Central memory CD4-positive, alpha-beta T cell (primary cell): ENCODE measurements at places on chromosomes 2 and 18.

DNA sequence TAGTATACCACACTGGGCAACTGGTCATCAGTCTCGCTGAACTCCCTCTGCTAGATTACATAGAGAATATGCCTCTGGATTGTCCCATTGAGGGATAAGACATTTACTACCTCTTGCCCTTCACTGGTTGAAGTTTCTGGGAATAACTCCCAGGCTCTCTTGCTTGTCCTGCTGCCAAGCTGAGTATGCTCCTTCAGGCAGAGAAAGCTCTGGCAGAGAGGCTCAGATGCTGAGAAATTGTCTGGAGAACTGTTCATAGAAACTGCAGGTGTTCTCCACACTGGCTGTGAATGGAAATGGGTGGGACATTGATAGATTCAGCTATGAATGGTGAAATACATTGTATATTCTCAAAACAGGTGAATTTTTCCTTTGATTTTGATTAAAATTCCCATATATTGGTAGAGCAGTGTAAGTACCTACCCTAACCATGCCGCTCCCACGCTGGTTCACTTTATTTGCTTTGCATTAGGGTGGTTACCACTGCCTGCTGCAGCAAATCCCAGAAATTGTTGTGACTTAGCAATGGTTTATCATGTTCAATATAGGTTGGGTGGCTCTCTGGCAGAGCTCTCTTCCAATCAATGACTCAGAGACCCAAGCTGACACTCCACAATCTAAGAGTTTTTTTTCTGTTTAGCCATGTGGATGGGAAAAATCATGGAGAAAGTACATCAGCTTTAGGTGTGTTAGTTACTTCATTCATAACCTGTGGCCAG, 36.7 kb downstream of the FAM117B start:
- DNase-seq: no peak

- no peak for DNase-seq
Observed at GRCh38 chr18:24741965-24742724, 281.7 kb downstream of the HRH4 start.

- DNase-seq: no peak
Observed at GRCh38 chr18:12026562-12026961, 45.3 kb downstream of the IMPA2 start.

GRCh38 chr2:55099878-55100820, 49.9 kb upstream of the RTN4 start:
- no peak for DNase-seq

GRCh38 chr2:64657411-64657810, 3.7 kb upstream of the SERTAD2 start:
- DNase-seq: no peak

DNA sequence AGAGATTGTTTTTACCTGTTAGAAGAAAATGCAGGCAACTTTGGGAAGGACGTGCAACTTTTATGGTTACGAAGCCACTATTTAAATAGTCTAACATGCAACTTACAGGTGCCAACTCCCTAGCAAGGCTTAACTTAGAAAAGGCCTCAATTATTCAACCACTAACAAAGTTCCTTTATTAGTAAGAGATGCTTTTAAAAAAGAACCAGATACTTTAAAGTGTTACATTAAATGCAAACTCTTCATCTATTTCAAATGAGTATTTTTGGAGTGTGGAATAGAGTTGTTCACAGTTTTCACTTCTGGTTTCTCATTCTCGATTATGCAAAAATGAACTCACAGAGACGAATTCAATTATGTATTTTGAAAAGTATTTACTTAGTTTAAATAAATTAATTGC, 51.7 kb downstream of the PELI1 start:
- DNase-seq: no peak

GRCh38 chr2:239961662-239962613, 63.2 kb downstream of the NDUFA10 start:
- no peak for DNase-seq

DNA sequence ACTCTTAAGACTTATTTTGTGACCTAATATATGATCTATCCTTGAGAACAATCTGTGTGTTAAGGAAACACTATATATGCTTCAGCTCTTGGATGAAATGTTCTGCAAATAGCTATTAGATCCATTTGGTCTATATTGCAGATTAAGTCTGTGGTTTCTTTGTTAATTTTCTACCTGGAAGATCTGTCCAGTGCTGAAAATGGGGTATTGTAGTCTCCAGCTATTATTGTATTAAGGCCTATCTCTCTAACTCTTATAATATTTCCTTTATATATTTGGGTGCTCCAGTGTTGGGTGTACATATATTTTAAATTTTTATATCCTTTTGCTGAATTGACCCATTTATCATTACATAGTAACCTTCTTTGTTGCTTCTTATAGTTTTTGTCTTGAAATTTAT, 992.7 kb upstream of the CDH2 start:
- no peak for DNase-seq

GRCh38 chr2:6184532-6185292, 492.5 kb downstream of the SOX11 start:
- DNase-seq: no peak

GRCh38 chr2:25251071-25251421, 82.7 kb upstream of the POMC start:
- DNase-seq: no peak

- DNase-seq: no peak
Observed at GRCh38 chr2:205797866-205798265, 115.6 kb downstream of the NRP2 start.

DNA sequence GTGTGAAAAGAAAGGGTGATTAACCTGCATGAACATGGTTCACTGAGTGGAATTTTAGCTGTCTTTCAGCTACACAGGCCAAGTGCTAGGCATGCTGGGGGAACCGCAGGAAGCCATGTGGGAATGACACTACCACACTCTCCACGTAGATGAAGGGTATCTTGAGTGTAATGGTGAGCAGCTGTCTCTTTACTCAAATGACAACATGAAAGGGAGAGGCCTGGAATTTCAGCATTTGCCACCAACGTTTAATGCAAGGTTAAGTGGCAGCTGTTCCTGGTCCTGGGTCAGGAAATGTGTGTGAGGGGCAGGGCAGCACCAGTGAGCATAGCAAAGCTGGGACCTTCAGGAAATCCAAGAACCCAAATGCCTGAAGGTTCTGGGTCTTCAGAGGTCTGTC, 588.4 kb downstream of the SLC4A3 start:
- DNase-seq: no peak

DNA sequence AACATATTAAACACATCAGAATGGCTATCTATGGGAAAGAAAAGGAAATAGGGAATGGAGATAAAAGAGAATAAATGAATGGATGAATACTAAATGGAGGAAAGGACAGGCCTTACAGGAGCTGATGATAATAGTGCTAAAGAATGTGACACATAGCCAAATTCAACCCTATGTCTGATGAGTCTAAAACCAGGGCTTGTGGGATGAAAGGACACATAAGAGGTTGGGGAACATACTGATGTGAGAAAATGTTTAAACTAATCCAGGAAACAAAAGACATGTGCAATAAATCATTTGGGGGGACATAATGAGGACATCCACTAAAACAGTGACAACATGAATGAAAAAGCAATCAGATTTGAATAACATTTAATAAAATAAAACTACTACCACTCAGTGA, 120.0 kb downstream of the DYM start:
- DNase-seq: no peak

- no peak for DNase-seq
Observed at GRCh38 chr2:235384624-235385023, 109.2 kb upstream of the AGAP1 start.

DNA sequence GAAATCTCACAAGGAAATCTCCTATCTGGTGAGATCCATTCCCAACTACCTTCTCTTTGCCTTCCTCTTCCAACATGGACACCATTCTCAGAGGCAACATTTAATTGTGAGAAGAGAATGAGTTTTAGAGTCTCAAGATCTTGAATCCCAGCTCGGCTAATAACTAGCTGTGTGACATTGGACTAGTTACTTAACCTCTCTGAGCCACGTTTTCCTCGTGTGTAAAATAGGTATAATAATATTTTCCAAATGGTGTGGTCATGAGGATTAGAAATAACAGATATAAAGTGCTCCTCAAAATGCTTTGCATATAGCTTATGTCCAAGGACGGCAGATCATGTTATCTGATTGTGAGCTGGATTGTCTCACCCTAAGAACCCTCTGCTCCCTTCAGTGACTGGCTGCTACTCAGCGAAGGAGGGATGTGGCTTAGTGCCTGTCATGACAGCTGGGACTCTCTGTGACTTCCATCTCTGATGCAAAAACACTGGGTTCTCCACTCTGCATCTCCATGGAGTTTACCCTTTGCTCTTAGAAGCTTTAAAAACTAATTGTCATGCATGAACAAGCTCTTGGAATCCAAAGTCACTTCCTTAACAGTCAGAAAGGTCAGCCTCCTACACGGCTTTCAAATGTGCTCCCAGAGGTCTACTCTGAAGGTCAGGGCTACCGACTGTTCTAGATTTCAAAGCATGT, 38.4 kb upstream of the MRPL19 start:
- no peak for DNase-seq

DNA sequence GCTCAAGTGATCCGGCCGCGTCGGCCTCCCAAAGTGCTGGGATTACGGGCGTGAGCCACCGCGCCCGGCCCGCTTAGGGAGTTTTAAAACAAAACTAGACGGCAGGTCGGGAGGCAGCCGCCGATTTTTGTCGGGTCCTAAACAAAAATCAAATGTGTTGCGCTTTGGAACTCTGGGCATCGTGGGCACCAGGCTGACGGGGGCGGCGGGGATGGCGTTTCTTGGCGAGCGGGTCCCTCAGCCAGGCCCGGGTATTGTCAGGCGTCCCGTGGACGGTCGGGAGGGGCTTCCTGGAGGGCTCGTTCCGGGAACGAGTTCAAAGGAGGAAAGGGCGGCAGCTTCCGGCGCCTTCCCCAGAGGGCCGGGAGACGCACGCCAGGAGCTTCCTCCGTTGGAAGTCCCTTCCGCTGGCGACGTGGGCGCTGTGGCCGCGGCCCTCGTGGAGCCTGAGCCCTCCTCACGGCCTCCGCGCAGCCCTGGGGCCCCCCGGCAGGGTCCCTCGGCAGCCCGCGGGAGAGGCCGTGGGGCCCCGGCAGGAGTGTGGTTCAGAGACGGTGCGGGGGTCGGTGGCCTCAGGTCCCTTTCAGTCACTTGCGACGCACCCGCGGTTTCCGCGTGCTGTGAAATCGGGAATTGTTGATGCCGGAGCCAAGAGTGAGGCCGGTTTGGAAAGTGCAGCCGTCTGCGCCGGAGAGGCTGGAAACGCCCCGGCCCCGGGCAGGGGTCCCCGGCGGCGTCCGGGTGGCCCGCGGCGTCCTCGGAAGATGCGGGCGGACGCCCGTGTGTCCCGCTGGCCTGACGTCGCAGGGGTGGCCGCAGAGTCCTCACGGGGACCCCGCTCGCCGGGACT, 59.3 kb downstream of the EMILIN2 start:
- no peak for DNase-seq

- no peak for DNase-seq
Observed at GRCh38 chr2:217979151-217979811, 23.5 kb downstream of the TNS1 start.

DNA sequence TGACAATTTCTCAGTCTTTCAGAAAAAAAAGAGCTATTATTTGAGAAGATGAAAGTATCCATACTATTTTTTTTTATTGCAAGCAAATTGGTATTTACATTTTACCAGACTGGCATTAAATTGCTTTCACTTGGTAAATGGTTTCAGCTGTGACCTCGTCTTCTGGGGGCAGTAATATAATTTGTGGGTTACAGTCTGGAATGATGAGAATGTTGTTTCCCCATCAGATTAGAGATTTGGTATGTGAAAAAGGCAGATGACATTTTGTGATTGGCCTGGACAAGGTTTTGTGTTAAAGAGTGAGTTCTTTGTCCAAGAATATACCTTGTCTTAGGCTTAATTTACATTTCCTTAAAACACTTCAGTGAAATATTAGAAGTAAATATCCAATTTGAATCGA, 390.1 kb upstream of the ST6GAL2 start:
- no peak for DNase-seq

GRCh38 chr2:168471163-168471475, 15.0 kb downstream of the CERS6 start:
- no peak for DNase-seq

DNA sequence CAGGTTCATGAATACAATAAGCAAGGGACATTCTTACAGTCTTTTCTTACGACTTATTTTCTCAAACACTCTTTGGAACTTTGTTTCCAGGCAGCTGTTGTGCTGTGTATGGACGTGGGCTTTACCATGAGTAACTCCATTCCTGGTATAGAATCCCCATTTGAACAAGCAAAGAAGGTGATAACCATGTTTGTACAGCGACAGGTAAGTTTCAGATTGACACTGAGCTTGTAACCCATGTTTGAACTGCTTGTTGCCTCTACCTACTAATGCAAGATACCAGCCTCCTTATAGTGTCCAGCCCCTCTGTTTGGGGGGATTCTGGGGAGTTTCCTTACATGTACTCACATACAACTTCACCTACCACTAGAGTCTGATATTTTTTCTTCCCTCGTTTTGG, 3.8 kb downstream of the XRCC5 start:
- DNase-seq: no peak

DNA sequence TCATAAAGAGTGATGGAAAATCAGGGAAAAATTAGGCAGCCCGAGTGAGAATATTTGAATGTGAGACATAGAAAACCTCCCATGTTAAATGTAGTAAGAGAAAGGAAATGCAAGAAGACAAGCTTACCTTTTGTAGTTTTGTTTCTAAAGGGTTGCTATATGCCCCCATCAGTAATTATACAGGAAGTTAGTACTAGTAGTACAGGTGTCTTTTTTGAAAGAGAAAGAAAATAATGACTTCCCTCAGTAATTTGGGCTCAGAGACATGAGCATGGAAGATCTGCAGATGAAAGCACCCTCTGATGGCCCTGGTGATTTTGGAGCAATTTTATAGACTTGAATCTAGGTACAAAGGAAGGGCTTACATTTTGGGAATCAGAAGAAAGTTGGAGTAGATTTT, 80.8 kb downstream of the RHBDD1 start:
- no peak for DNase-seq

DNA sequence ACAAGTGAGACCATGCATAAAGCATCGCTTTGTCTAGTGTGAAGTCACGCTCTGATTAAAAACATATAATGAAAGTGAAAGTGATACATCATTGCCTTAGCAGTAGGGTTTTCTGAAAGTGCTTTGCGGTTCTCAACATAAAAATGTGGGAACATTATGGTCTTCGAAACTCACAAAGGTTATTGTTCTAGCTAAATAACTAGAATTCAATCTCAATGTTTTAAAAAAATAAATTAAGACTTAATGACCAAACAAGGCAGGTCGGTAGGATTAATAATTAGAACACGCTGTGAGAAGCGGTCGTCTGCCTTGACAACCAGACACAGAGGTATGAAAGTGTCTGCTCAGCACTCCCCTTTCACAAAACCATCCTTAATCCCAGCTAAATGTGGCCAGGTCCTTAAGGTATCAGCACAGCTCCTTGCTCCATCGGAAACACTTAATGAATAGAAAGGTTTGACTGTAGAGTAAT, 42.2 kb downstream of the KLHL14 start:
- DNase-seq: no peak

GRCh38 chr2:96153291-96153713, 8.1 kb upstream of the DUSP2 start:
- DNase-seq: no peak

GRCh38 chr2:218065239-218066006, 3.6 kb upstream of the RUFY4 start:
- no peak for DNase-seq

DNA sequence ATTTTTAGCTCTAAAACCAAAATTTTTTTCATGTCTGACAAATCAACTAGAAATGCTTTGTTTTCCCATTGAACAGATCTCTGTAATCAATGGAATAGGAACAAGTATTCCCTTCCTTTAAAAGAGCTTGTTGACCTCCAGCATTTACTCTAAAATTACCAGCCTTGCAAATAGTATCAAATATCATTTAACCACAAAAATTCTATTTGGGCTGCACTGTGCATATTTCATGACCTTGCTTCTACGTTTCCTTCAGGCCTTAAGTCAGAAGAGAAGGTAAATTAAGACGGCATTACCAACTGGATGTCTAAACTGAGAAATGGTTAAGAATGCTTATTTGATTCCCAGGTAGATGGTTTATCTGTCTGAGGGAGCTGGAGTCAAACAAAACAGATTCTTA, 33.3 kb upstream of the NRXN1 start:
- DNase-seq: no peak
